ENCODE measurements at places on chromosomes 7 and 10.

GRCh38 chr7:86975914-86976313, 83.5 kb downstream of the ELAPOR2 start:
- no peak for DNase-seq

DNA sequence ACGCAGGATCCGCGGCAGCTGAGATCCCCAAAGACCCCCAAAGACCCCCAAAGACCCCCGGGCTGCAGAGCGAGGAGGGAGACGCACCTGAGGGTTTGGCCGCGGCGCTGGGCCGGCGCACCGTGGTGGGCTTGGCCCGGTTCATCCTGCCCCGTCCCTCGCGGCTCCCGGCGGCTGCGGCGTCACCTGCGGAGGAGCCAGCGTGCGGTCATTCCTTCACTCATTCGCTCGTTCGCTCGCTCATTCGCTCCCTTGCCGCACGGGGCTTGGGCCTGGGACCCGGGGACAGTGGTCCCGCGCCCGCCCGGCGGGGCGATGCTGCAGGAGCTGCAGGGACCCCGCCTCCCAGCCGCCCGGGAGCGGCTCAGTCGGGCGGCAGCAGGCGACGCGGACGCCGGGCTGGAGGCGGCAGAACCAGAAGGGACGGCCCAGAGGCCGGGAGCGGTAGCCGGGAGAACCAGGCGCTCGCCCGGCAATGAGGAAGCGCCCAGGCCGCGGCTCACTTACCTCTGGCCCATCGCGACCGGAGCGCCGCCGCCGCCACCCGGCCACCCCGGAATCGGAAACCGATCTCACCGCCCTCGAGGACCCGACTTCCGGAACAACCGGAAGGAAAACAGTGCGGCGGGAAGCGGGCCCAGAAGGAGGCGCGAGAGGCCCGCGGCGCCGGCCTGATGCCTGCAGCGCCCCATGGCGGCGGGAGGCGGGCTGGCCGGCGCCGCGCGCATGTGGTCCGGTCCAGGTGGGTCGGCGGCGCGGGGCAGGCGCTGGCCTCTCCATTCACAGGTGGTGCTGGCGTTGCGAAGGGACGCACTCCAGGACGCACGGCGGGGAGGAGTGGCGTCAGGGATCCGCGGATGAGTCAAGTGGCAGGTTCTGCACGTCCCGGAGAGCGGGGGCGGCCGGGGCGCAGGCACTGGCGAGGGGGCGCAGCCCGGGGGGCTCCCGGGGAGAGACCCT, at the start of gene INTS1:
INTS1 (minus strand) TSS at position 574 of the 960 bp plus-strand sequence; CDS start at position 145, 429 bp downstream.
- no peak for DNase-seq

GRCh38 chr7:100584683-100585510, 1.0 kb downstream of the LRCH4 start:
- no peak for DNase-seq

GRCh38 chr10:71736570-71736952, 17.0 kb upstream of the C10orf105 start:
- DNase-seq, result peak; percentile 31

- peak; percentile 78 for DNase-seq
Observed at GRCh38 chr7:130141161-130141883, 63.9 kb downstream of the TMEM209 start.

- no peak for DNase-seq
Observed at GRCh38 chr10:7853890-7854289, 35.6 kb downstream of the TAF3 start.

DNA sequence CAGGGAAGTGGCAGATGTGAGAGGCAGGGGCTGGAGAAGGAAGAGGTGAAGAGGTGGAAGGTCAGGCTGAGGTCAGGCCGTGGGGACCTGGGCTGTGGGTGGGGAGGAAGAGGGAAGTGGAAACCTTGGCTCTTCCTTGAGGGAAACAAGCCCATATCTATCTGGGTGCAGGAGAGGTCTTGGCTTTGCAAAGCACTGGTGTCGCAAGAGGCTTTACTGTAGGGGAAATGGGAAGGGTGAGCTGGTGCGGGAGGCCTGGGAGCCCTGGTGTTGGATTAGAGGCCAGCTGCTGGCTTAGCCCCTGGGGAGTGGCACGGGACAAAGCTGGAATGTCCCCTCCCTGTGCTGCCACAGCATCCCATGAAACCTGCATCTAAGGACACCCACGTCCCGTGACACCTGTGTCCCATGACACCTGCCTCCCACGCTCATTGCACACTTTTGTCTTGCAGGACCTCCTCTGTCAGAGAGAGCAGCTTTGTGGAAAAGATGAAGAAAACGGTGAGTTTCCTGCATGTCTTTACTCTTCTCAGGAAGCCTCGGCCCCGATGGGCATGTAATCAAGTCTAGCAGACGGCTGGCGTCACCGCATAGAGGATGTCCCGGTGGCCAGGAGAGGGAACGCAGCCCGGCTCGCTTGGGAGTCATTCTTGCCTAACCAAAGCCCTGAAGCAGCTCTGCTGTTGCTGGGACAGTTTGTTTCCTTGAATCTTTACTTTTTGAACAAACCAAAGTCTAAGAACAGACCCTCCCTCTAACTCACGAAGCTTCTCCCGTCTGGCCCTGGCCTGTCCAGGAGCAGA, 22.2 kb downstream of the TMEM120A start:
- no peak for DNase-seq

- no peak for DNase-seq
Observed at GRCh38 chr7:134995239-134996096, 9.2 kb downstream of the AGBL3 start.

GRCh38 chr7:104903044-104903443, 111.0 kb upstream of the KMT2E start:
- no peak for DNase-seq

GRCh38 chr10:53601260-53601875, 828.8 kb upstream of the MBL2 start:
- DNase-seq, result no peak

DNA sequence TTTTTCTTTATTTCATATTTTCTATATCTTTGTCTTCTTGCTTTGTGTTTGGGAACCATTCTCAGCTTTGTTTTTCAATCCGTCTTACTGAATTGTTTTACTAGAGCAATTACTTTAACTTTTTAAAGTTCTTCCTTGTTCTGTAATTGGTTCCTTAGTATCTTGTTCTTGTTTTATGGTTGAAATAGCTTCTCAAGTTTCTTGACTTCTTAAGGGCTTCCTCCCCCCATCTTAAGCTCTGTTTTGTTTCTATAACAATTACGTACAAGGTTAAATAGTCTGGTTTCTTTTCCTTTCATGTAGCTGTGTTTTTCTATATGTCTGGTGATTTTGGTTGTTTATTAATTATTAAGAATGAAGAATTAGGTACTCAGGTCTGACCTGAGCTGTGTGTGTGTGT, 158.0 kb downstream of the SDHAF3 start:
- DNase-seq, result no peak

DNA sequence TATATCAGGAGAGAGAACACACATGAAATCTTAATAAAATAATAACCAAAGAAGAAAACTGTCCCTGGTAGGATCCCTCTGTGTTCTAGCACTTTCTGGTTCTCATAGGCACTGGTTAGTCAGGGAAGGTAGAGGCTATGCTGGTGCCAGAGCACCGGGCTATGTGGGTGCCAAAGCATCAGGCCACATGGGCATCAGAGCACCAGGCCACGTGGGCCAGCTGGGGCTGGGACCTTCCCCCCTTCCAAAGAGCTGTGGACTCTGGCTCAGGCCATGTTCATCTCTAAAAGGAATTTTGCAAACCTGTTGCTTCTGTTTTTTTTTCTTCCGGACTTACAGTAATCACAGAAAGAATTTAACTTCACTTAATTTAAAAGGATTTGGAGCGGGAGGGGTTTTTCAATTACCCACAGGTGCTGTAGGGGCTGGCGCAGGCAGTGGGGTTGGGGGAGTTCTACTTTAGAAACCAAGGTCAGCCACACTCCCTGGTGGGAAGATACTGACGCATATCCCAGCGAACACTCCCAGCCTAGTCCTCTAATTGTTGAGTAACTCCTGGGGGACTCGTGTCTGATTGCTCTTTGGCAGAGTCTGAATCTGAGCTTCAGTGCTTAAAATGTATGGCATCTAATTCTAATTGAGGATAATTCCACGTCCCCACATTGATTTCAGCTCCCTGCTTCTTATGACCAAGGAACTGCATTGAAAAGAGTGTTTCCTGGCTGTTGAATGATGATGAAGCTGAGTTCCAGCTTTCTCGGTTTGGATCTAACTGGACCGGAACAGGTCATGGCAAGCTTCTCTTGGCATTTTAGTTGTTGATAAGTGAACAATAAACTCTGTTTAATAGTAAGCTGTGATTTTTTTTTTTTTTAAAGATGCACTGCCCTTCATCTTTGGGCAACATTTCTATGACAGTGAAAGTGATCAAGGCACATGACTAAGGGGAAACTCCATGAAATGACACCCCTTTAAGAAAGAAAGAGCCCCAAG, 110.7 kb upstream of the FZD8 start:
- DNase-seq, result no peak

DNA sequence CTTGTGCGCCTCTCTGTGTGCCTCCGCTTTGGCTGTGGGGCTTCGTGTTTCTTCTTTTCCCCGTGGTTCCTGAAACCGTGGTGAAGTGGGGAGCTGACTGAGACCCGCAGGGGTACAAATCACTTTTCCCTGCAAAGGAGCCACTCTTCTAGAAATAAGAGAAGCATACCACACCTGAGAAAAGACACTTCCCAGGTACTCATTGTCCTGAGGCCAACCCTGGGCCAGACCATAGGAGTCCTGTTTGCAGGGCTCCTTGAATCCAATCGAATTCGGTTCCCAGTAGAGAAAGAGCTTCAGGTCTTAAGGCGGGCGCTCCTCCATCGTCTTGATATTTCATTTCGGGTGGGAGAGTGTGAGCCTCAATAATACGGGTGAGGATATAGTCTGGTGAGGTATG, 32.4 kb upstream of the ZNF273 start:
- DNase-seq, result no peak

GRCh38 chr10:4057725-4058513, 272.9 kb upstream of the KLF6 start:
- DNase-seq, result no peak

DNA sequence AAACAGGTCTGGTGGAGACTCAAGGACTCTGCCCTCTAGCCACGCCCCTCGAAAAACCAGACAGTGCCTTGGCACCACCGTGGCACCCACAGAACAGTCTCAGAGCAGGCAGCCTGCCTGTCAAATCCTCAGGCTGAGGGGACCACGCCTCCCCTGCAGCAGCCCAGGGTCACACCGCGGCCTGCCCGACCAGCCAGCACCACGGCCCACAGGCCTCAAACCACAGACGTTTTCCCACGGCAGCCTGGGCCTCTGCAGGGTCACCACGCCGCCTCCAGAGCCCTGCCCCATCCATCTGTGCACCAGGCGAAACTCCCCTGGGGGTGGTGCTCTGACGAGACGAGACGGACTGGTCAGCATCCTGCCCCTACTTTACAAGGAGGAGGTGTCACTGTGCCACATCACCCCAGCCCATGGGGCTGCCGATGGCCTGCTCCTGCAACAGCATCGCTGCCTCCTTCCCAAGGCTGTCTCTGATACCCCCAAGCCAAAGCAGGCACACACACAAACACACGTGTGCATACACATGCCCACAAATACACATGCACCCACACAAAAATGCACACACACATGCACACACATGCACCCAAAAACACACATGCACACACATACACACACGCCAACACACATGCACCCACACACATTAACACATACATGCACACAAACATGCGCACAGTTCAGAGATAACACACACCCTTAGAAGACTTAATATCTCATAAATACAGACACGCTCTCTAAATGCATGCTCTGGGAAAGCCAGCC, 24.6 kb downstream of the PAPOLB start:
- no peak for DNase-seq

- no peak for DNase-seq
Observed at GRCh38 chr10:101229266-101230182, at the start of gene LBX1. LBX1 (minus strand) TSS chr10:101229463; CDS start chr10:101228815, 648 bp downstream.

DNA sequence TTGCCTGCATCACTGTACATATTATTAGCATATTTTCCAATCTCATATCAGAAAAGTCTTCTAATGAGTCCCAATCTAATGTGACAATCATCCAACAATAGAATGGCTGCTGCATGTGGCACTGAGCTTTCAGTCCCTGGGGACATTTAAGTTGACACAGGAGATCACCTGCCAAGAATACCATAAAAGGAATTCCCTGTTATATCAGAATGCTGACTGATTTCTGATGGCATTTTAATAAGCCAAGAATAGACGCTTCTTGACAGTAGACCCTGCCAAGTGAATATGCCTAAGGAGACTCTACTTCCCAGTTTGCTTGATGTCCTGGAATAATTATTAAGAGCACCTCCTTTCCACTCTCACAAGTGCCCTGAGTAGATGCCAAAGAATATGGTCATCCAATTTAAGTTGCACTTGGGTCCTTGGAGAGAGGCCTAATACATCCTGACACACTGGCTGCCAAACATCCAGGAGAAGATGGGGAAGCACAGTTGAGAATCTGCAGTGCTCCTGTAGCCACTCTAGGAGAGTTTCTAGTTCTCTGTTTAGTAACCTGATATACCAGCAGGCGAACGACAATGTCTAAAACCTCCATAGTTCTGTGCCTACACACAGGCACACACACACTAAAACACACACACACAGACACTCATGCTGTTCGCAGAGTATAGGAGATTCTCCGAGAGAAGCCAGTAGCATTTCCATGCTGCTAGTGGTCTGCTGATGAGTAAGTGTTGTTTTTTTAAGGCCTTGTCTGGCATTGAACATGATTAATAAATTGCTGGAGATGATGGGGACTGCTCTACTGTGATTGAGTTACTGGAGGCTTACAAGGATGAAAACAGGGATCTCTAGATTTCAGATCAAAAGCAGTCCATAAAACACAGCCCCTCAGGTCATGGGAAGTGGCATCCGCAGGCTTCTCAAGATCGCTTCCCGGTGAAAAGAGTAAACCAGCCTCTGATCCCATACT, 369.6 kb downstream of the KCNMA1 start:
- no peak for DNase-seq

DNA sequence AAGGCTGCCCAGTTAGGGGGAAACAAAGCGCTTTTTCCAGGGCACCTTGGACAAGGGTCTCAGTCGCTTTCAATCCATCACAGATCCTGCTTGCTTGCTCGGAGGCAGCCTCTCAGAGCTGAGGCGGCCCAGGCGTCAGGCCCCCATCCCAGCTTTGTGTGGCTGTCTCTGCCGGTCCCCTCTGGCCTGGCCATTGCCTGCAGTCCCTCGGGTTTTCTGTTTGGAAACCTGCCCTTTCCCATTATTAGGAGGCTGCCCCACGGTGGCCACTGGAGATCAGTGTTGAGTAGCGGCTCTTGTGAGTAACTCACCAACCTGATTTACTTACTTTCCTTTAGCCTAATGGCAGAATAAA, 216.1 kb downstream of the GLRX3 start:
- DNase-seq, result no peak

- DNase-seq, result no peak
Observed at GRCh38 chr10:68305854-68306253, 26.0 kb upstream of the HNRNPH3 start.

- DNase-seq, result no peak
Observed at GRCh38 chr7:27606270-27607209, 56.1 kb downstream of the HIBADH start.
